Cardiac fibroblast (primary cell): ENCODE measurements at places on chromosomes 4 and X.
A peak's percentile ranks its signal among the peaks of the same experiment; 100 is the strongest.

GRCh38 chr4:118783887-118784286 is 52.0 kb downstream of the SEC24D start:
- peak; percentile 89 for DNase-seq

DNA sequence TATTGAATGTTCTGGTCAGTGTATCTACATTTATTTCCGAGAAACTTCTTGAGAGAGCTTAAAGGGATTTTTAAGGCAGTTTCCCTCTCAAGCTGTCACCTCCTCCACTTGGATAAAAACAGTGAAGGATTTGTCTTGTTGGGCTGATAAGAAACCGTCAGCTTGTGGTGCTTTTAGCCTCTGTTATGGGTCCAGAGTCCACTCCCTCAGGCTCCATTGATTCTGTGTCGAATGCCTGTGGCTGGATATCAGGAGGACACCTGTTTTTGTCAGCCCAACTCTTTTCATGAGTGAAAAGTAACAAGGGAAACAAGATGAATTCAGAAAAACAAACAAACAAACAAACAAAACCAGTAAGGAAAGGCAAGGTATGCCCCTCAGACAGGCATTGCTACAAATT is 12.4 kb downstream of the CLCN4 start:
- no peak for DNase-seq

DNA sequence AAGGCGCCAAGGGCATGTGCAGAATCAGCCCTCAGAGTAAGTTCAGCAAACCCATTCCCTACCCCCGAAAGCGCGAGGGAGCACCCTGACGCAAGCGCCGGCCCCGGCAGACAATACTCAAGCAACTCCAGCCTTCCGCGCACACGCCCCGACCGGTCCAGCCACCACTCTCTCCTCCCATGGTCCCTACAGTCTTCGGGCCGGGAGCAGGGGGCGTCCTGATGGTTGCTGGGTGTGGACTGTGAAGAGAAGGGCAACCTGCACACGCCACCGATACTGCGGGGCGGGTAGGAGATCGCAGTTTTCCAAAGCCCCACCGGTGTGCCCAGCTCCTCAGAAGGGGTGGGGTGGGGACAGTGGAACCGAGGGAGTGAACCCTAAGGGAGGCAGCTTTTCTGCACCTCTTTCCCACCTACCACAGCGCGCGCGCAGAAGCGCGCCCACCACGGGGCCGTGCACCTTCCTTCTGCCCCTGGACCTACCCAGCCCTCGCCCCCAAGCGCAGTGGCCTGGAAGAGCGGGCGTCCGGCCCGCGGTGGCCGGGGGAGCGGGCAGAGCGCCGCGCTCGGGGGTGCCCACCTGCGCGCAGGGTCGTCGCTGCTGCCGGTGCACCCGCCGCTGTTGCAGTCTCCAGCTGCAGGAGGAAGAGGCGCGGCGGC is 650.2 kb upstream of the DIPK2B start:
- DNase-seq, result peak; percentile 27

- DNase-seq, result no peak
Measured at GRCh38 chr4:28310926-28311325, 1450.3 kb downstream of the STIM2 start.

- DNase-seq, result no peak
Measured at GRCh38 chr4:77031544-77031943, 44.2 kb downstream of the CCNI start.

DNA sequence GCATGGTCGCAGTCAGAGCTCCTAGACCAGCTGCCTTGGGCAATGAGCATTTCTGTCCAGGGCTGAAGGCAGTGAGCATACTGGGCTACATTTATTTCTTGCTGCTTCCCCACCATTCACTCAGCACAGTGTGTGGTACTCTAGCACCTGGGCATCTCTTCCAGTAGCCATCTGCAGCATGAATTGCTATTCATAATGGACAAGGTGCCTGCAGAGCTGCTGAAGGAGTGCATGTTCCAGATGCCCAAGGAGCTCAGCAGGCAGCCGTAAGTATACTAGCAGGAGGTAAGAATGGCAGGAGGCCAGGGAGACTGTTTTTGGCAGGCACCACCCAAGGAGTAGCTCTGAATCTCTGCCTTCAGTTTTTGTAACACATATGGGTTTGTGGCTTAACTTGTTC is 110.4 kb upstream of the RXFP1 start:
- peak; percentile 32 for DNase-seq

DNA sequence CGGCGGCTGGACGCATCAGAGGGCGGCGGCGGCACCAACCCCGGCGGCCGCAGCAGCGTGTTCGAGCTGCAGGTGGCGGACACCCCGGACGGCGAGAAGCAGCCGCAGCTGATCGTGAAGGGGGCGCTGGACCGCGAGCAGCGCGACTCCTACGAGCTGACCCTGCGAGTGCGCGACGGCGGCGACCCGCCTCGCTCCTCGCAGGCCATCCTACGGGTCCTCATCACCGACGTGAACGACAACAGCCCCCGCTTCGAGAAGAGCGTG is 1.9 kb downstream of the PCDH7 start:
- no peak for DNase-seq

DNA sequence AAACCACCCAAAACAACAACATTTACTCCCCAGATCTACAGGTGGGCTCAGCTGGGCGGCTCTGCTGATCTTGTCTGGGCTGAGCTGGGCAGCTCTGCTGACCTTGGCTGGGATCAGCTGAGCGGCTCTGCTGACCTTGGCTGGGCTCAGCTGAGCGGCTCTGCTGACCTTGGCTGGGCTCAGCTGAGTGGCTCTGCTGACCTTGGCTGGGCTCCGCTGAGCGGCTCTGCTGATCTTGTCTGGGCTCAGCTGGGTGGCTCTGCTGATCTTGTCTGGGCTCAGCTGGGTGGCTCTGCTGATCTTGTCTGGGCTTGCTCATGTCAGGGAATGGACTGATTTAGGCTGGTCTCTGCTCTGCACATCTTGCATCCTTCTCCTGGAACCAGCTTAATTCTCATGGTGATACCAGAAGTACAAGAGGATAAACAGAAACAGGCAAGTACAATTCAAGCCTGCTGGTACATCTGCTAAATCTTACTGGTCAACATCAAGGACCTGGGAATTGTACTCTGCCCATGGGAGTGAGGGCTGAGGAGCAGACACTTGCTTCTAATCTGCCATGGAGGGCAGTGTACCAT is 248.5 kb upstream of the PSAPL1 start:
- DNase-seq, result no peak

DNA sequence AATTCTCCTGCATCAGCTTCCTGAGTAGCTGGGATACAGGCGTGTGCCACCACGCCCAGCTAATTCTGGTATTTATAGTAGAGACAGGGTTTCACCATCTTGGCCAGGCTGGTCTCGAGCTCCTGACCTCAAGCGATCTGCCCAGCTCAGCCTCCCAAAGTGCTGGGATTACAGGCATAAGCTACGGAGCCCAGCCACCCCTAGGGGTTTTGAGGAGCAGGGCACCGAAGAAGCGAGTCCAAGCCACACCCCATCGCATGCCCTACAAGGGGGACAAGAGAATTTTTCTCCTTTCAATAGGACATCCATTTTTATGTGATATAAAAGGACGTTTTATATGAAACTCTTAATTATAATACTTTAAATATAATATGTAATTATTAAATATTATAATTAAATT is 13.9 kb upstream of the KLF3 start:
- DNase-seq, result no peak

DNA sequence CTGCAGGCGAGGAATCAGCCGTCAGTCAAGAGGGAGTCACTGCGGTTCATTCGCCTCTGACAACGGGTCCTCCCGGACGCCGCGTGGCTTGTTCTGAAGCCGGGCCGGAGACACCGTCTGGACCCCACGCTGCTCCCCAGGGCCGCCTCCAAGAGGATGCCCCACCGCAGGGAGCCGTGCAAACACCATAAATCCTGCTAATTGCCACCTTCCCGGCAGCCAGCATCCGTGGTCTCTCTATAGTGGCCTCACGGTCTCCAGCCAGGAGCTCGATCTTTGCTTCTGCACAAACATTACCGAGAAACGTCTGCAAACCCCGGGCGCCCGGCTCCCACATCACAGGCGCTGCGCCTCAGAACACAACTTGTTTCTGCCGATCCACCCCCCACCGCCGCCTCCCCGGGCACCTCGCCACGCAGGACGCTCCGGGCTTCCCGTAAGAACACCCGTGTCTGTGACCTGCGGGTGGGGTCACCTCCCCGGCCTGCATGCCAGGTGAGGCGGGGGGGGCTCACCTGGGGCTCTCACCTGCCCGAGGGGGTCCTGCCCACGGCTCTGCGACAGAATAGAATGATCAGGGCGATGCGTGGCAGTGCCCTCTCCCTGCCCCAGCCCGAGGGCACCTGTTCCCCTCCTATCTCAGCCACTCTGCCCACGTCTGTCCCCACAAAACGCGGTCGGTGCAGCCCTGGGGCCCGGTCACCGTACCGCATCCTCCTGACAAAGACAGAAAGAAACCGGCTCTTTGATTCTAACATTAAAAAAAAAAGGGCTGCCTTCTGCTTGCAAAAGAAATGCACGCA is 32.4 kb upstream of the PPP2R3B start:
- no peak for DNase-seq

DNA sequence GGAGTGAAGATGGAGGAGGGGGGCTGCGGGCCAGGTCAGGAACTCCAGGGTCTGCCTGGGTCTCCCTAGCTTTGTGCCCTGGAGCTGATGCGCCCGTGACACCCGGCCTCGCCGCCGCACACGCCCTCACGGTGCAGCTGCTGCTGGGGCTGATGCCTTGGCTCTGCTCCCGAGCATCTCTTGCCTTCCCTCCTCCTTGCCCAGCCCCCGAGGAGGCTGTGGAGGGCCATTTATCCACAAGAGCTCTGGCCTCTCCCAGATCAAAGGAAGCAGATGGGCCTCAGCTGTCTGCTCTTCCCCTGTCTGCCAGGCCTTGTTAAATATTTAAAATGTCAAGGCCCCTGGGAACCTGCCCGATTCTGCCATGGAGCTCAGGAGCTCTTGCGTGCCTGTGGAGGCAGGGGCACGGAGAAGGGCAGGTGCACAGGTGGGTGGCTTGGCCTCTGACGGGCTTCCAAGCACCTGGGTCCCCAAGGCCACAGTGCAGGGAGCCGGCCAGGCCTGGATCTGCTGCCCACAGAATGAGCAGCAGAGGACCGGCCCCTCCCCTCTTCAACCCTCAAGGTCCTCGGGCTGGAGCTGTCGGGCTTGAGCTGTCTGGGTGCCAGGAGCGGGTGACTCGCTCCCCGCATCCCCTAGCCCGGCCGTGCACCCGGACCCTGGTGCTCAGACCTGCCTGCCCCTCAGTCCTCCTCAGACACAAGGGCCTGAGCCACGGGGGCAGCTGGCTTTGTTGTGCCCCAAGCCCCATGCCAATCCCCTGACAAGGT is 20.3 kb downstream of the ATP2B3 start:
- DNase-seq, result no peak

DNA sequence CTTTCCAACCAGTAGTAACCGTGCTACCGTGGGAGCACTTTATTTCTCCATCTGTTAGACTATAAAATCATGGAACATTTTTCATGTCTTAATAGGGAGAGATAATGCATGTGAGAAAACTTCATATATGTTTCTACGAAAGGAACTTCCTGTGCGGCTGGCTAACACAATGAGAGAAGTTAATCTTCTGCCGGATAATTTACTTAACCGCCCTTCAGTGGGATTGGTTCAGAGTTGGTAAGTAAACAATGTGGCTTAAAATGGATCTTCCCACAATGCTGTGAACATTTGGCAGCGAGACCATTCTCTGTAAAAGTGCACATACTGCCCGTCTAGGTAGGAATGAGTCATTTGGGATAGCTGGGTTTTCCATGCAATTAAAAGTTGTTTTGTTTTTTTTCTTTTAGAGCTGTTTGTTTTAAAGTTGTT is 29.6 kb downstream of the PDK3 start:
- peak; percentile 74 for DNase-seq

DNA sequence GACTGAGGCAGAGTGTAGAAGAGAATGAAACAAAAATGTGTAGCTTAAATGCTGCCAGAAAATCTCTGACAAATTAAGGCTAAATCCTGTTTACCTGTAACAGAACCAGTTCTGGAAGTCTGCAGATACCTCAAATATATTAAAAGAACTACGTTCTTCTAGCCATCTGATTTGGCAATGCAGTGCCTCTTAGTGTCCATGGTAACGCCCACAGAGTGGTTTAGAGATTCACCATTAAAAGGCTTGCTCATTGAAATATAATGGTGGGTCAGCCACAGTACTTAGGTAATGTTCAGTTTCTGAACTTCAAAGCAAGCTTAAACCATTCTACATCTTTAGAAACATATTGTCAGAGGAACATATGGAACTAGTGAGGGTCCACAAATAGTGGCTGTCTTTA is 23.2 kb upstream of the LUZP4 start:
- no peak for DNase-seq

GRCh38 chrX:154799556-154800348 is 5.5 kb downstream of the MPP1 start:
- DNase-seq, result peak; percentile 34

DNA sequence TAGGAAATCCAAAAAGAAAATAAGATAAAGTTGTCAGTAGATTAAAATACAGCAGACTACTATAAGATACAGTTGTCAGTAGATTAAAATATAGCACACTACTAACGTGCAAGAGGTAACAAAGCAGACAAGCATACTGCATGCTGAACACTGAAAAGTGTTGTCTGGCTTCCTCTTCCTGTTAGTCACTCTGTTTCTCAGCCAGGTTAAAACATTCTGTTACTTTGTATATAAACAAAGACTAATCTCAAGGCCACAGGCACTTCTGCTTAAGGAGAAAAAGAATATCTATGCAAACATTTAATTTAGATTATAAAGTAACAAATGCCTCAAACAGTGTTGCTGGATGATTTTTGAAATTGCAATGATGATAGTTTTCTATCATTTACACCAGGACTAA is 41.0 kb upstream of the SCD5 start:
- DNase-seq, result peak; percentile 15

- DNase-seq, result no peak
Measured at GRCh38 chrX:67607466-67607865, 63.6 kb downstream of the AR start.

- no peak for DNase-seq
Measured at GRCh38 chr4:76755756-76756155, 142.2 kb downstream of the SOWAHB start.

DNA sequence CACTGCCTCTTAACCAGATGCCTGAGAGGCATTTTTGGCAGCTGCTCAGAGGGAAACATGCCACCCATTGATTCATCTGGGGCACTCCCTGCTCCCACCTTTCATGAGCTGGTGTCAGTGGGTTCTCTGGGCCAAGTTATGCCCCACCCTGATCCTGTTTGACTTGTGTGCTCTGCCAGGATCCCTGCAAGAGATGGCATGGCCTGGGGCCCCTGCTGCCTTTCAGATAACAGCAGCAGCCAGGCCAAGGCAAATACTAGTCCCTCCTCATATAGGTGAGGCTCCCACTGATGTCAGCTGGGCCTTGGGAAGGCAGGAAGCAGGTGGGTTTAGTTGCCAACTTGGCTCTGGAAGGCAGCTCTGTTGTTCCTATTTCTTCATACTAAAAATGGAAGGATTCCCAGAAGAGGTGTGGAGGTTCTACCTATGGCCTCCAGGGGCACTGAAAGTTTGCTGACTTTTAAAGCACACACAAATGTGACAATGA is 192.9 kb upstream of the RBPJ start:
- DNase-seq, result no peak

- DNase-seq, result peak; percentile 48
Measured at GRCh38 chrX:74422576-74423288, 1.4 kb downstream of the SLC16A2 start.

GRCh38 chrX:47129157-47129898 is 15.2 kb downstream of the NDUFB11 start:
- DNase-seq, result peak; percentile 97
